HS-27A (cell line): ENCODE measurements at places on chromosomes 7 and 10.

GRCh38 chr7:130970196-130970595 lies 236.2 kb upstream of the KLF14 start:
- DNase-seq = no peak

DNA sequence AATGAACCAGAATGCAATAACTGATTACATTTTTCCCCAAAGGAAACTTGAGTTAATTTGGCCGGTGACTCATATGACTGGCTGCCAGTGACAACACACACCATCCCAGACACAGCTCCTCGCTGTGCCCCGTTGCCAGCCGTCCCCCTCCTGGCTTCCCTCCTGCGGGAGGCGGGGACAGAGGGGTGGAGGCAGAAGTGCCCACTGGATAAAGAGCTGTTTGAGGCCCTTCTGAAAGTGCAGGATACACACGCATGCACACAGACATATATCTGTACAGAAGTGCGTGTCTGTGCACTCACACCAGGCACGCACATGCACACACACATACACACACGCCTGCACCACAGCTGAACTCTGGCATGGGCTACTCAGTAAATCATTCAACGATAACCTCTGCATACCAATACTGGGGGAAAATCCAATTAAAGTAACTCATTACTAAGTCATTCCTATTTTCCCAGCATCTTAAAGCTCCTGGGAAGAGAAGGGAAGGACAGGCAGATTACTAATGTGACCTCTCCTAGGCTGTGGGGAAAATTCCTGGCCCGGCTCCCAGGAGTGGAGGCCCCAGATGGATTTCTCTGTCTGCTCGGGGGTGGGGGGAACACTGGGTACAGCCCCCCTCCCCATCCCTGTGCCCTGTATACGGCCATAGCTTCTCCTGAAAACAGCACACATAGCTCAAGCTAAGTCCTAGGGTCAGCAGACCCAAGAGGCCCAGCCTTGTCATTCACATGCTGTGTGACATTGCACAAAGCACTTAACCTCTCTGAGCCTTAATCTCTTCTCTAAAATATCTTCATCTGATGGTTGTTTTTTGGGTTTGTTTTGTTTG lies 52.3 kb upstream of the MYL10 start:
- DNase-seq = peak; percentile 48

- no peak for DNase-seq
Measured at GRCh38 chr7:42627101-42627500, 284.8 kb downstream of the C7orf25 start.

GRCh38 chr7:29971566-29972314 lies 17.9 kb downstream of the SCRN1 start:
- no peak for DNase-seq

GRCh38 chr7:12961910-12962480 lies 274.6 kb downstream of the ARL4A start:
- no peak for DNase-seq

- no peak for DNase-seq
Measured at GRCh38 chr7:28542410-28542809, 130.1 kb downstream of the CREB5 start.

DNA sequence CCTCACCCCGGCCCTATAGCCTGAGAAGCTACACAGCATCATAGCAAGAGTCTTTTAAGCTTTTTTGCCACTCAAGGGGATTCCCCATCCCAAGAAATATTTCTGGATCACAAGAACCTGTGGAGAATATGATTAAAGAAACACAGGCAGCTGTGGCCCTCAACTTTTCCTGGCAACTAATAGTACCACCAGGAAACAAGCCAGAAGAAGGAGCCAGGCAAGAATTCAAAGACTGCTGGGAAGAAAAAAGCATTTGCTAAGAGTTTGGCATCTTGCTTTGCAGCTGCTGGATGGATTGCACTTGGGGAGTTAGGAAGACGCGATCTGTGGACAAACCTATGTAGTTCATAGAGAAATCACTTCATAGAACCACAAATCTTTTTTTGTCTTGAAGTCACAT lies 437.8 kb downstream of the PLXDC2 start:
- DNase-seq = no peak

GRCh38 chr7:67588631-67589030 lies 592.0 kb downstream of the TYW1 start:
- DNase-seq = no peak

- DNase-seq = no peak
Measured at GRCh38 chr10:104197364-104197763, 34.8 kb downstream of the CFAP43 start.

- no peak for DNase-seq
Measured at GRCh38 chr7:946256-946996, 8.1 kb downstream of the ADAP1 start.

- DNase-seq = no peak
Measured at GRCh38 chr7:28862595-28863272, 95.4 kb downstream of the TRIL start.

GRCh38 chr10:36946598-36946997 lies 178.8 kb upstream of the ANKRD30A start:
- no peak for DNase-seq

GRCh38 chr10:78760463-78761310 lies 308.1 kb upstream of the ZMIZ1 start:
- no peak for DNase-seq

DNA sequence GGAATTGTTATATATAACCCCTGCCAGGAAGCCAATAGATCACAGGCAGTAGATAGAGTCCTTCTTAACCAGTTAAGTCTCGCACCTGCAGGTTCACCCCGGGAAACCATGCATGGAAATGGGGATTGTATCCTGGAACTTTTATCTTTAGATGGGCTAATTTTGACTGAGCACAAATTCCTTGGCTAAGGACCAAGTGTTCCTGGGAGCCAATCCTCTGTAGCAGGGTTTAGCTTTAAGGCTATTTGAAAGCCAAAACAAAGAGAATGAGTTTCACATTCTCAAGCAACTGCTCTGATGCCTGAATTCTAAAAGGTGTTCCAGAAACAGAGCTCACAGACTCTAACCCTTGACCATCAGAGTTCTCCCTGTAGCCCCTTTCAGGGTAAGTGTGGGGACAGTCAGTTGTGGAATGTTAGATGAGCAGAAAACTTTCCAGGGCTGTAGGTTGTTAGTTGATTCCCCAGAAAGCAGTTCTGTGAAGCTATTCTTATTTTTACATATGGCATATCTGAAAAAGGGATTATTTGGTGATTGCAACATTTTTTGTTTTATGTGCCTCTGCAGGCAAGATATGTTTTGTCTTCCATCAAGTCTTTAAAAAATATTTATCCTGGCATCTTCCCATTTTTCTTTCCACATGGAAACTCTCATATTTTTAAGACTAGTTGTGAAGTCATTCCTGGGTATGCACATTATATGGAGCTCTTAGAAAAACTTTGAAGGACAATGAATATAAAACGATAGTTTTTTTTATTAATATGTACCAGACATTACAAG lies 16.2 kb upstream of the NPVF start:
- DNase-seq = no peak

DNA sequence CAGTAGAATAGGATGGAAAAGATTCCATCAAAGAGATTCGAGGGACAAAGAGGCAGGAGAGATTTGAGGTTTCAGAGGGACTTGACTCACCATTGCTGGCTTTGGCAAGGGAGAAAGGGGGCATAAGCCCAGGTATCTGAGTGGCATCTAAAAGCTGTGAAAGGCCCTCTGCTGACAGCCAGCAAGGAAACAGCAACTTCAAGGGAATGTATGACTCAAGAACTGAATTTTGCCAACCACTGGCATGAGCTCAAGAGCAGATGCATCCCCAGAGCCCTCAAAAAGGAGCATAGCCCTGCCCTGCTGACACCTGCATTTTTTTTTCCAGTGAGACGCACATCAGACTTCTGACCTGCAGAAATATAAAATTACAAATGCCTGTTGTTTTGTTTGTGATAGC lies 19.6 kb upstream of the ADAM12 start:
- no peak for DNase-seq

DNA sequence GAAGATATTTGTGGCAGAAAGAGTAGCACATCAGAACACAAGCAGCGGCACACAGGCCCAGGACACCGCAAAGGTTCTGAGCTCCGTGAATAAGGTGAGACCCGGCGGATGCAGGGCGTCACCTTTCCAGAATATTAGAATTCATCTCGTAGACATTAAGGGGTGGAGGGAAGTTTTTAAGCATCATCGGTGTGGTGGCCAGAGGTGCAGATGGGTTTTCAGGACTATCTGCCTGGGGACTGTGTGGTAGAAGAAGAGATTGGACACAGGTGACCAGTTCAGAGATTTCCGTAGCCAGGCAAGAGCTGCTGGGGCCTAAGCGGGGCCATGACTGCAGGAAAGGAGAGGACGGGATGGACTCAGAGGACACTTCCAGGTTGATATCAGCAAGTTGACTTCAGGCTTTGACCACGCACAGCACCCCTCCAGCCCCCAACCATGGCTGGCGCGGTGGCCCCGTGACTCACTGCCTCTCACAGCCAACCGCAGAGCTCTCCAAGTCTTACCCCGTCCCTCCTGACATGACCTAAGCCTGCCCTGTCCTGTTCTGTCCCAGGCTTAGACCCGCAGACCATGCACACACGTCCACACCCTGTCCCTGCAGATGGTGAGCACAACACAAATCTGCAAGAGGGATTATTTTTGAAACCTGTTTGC lies 97.2 kb downstream of the OAT start:
- no peak for DNase-seq

GRCh38 chr7:156397249-156397648 lies 243.3 kb upstream of the RNF32 start:
- no peak for DNase-seq

- no peak for DNase-seq
Measured at GRCh38 chr10:26407406-26407969, 30.7 kb upstream of the APBB1IP start.

DNA sequence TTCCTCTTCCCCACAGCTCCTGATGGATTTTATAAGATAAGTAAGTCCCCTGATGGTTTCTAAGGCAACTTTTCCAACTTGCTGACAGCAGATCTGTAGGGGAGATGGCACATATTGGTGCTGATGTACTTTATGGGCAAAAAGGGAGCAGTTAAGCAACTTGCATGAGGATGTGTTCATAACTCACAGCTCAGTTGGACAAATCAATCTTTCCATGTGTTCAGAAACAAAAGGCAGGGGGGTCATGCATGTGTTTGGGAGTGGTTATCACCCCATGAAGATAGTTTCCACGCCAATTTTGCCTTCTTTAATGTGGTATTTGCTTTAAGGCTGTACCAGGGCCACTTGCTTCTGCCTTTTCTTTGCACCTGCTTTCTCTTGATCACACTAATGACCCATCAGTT lies 6.1 kb downstream of the RBM20 start:
- DNase-seq = no peak

DNA sequence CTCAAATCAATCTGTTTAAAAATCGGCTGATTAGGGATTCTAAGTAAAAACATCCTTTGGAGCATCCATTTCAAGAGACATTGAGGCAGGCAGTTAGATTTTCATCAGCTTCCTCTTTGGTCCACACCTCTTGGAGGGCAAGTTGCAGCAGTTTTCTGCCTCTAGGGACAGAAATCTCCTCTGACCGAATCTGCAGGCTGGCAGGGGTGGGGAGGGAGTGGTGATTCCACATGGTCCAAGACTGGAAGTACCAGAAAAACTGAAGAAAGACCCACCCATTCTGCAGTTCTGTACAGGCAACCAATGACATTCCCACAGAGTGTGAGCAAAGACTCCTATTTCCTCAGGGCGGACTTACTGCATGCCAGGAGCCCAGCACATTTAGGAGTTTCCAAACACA lies 29.0 kb downstream of the FGFBP3 start:
- no peak for DNase-seq

- peak; percentile 84 for DNase-seq
Measured at GRCh38 chr7:32161708-32162107, 91.5 kb upstream of the PDE1C start.

GRCh38 chr7:79298145-79298760 lies 155.2 kb downstream of the MAGI2 start:
- DNase-seq = no peak

- no peak for DNase-seq
Measured at GRCh38 chr7:45390180-45390579, 184.0 kb upstream of the ADCY1 start.

- DNase-seq = no peak
Measured at GRCh38 chr7:127245002-127245401, 7.7 kb downstream of the GRM8 start.

- no peak for DNase-seq
Measured at GRCh38 chr7:34075523-34076370, 170.4 kb downstream of the BMPER start.

- DNase-seq = no peak
Measured at GRCh38 chr10:109861081-109861480, 62.2 kb downstream of the XPNPEP1 start.

DNA sequence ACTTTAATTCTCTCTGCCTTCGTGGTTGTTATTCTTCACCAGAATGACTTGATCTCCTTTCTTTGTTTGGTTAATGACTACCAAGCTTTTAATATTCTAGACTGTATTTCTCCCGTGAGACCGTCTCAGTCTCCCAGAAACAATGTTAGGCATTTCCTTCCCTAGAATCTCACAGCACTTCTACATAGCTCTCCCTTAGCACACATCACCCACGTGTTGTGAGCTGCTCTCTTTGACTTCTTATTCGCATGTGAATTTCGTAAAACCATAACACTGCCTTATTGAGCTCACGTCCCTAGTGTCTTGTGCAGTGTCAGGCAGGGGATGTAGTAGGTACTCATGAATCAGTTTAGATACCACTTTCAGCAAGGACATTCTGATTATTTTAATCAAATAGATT lies 57.5 kb upstream of the MGAM2 start:
- no peak for DNase-seq

GRCh38 chr7:2943851-2944601 lies 99.6 kb downstream of the CARD11 start:
- DNase-seq = no peak

GRCh38 chr7:105304040-105304895 lies 84.5 kb downstream of the SRPK2 start:
- DNase-seq = no peak

- no peak for DNase-seq
Measured at GRCh38 chr10:117370205-117370604, 5.0 kb downstream of the PDZD8 start.

- no peak for DNase-seq
Measured at GRCh38 chr10:124911124-124912067, 30.5 kb upstream of the ZRANB1 start.

- DNase-seq = peak; percentile 74
Measured at GRCh38 chr10:71860243-71861029, 9.4 kb upstream of the PSAP start.

GRCh38 chr10:32015386-32015785 lies 40.8 kb downstream of the KIF5B start:
- DNase-seq = no peak

GRCh38 chr7:95772298-95772770 lies at the start of gene DYNC1I1:
TSS of gene DYNC1I1 (plus strand) at chr7:95772554. CDS start at chr7:95804730, 32,176 bp downstream.
- no peak for DNase-seq

- no peak for DNase-seq
Measured at GRCh38 chr10:108393089-108393488, 1228.6 kb upstream of the SORCS1 start.

GRCh38 chr7:32591938-32592337 lies 96.6 kb downstream of the AVL9 start:
- DNase-seq = no peak

- DNase-seq = no peak
Measured at GRCh38 chr7:109582211-109582610, 1012.5 kb downstream of the DNAJB9 start.

- DNase-seq = peak; percentile 51
Measured at GRCh38 chr10:110629680-110630191, 14.4 kb upstream of the RBM20 start.

GRCh38 chr10:3419719-3420495 lies 247.3 kb upstream of the PITRM1 start:
- DNase-seq = no peak
